Activated CD4-positive, alpha-beta T cell treated with anti-CD3 and anti-CD28 coated beads for 4 hours (primary cell): ENCODE measurements at places on chromosomes 2 and 18.
A peak's percentile ranks its signal among the peaks of the same experiment; 100 is the strongest.

DNA sequence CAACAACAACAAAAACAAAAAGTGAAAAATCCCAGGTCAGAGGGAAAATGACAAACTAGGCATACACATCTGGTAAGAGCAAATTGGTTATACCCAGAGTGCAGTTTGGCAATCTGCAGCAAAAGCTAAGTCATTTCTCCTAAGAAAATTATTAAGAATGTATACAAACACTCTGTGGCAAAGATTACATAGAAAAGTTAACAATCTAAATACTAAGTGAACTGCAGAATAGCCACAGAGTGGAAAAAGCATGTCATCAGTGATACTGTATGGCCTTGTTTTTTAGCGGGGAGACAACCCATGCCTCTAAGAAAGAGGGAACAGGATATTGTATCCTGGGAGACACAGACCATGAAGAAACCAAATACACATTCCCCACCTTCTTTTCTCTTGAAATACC is 136.0 kb upstream of the ITGB6 start:
- DNase-seq, result no peak

DNA sequence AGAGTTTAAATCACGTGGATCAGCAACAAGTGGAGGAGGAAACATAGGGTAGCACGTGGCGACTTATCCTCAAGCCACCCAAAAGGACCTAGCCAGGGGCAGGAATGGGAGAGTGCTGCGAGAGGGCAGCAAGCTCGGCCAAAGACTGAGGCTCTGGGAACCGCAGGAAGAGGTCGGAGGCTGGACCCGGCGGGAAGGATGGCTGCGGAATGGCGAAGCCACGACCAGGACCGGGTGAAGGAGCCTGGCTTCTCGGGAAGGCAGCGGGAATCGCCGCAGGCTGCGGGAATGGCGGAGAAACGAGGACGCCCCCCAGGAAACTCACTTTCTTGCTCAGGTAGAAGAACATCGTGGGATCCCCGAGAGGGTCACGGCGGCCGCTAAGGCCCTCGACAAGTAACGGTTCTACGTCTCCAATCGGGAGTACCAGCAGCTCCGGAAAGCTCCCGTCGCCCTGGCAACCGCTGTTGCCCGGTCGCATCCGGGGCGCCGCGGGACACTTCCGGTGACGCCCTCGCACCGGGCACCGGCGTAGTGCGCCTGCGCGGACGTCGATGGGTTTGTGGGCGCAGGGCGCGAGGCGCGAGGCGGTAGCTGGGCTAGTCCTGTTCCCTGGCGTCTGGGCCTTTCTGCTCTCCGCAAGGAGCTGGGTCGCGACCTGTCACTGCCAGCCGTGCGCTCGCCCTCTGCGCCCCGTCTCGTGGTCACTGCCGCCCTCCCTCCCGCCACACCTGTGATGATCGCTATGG is at the start of gene WDR35:
TSS of gene WDR35 (minus strand) at position 439 of the 749 bp plus-strand sequence. CDS start at position 349, 90 bp downstream.
- peak; percentile 89 for DNase-seq

GRCh38 chr2:209526561-209526960 is 102.7 kb downstream of the MAP2 start:
- DNase-seq, result no peak

GRCh38 chr18:36757081-36757480 is 71.7 kb downstream of the TPGS2 start:
- DNase-seq, result no peak

DNA sequence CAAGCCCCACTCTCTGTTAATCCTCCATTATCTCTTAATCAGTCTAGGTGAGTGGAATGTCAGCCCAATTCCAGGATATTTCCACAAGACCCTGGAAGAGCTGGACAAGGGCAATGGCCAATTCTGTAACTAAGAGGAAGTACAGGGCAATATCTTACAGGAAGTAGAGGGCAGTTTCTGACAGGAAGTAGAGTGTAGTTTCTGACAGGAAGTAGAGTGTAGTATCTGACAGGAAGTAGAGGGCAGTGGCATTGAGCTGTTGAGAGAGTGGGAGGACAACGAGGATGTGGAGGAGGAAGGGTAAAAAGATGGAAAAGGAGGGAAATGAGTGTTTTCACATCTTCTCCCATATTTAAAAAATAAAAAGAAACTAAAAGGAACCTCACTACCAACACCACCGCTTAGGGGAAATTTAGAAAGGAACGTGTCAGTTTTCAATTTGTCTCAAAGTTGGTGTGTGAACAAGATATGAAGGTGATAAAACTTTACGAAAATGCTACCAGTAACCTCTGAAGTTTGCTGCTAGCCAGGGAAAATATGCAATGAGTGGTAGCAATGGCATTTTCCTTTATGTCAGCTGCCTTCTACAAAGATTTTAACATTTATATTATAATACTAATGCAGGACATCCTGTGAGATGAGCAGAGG is 430.9 kb upstream of the HNRNPA3 start:
- DNase-seq, result no peak

GRCh38 chr2:47422560-47422959 is 19.6 kb downstream of the MSH2 start:
- DNase-seq, result no peak

DNA sequence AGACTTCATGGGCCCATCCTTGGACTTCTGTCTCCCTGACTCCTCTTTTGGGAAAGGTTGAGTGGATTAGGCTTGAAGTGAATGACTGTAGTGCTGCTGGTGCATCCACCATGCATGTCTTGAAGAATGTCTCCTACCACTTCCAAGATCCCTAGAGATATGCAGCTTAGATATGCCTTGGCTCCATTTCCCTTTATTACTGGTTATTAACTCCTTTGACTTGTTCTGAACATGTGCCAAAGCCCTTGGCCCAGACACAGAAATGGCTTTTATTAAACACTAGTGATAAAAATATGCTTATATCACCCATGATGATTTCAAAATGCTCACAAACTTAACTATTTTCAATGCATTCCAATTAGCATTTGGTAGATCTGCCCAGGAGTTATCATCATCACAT is 90.0 kb upstream of the SLC14A2 start:
- DNase-seq, result no peak

DNA sequence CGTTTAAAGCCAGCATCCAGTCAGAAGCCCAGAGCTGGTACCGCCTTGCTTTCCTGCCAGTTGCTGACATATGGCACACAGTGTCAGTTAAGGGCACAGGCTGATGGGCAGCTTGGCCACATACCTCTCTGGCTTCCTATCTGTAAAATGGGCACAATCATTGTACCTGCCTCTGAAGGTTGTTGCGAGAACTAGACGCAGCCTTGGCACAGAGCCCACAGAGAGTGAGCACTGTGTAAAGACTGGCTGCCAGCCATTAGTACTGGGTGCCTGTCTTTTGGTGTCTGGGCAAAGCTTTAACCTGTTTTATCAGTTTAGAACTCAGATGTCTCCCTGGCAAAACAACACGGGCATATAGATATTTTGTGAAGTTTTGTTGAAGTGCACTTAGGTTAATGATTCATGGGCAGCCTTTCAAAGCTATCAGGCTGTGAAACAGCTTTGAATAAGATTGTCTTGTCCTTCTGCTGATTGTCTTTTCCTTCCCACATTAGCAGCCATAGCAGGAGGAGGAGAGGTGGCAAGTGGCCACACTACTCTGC is 269.5 kb downstream of the NEDD4L start:
- DNase-seq, result no peak

GRCh38 chr18:42392416-42392815 is 437.4 kb downstream of the PIK3C3 start:
- DNase-seq, result no peak

DNA sequence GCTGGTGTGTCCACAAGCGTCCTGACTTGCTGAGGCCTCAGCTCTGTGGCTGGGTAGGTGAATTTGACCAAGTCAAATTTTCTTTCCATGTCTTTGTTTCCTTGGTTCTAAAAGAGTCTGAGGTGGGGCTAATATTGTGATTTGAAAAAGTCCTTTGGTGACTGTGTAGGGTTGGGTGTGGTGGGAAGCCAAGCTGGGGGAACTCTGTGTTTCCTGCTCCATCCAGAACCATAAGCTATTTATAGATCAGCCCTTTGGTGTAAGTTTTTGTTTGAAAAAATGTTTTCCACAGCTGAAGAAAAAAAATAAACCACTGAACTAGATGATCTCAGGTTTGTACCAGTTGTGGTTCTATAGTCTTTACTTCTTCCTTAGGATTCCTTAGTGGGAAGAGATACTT is 462.7 kb downstream of the TGIF1 start:
- DNase-seq, result no peak

DNA sequence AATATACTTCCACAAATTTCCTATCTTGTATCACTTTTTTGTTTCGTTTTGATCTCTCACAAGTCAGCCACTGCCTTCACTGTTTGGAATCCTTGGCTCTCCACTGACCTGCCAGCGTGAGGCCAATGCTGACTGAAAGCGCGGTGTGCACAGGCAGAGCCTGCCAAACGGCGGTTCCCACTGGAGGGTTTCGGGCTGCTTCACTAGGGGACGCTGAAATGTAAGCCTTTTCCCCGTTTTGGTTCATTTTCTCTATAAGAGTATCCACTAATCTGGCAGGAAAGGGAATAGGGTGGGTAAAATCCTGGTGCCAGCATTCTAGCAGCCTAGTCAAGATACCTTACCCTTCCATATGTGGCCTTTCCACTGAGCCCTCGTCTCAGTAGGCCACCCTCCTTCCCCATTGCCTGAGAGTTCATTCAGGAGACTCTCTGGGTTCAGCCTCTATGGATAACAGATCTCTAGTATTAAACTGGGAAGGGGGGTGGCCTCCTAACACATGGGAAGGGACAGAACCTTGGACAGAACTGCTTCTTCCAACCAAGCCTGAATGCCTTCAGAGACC is 91.5 kb downstream of the DYM start:
- no peak for DNase-seq

GRCh38 chr2:107001062-107001461 is 115.1 kb upstream of the ST6GAL2 start:
- DNase-seq, result no peak

DNA sequence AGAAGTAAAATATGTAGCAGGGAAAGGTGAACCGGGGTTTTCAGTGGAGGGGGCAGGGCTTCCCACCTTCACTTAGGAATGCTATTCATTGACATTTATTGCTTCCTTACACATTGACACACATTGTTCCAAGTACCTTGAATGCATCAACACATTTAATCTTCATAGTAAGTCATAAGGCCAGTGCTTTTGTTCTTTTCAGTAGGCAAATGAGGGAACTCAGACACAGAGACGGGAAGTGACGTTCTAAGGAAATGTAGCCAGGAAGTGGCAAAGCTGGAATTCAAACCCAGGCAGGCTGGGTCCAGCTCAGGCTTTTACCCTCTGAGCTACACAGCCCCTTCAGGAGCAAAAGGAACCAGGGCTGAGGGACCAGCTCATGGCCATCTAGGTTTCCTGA is 20.7 kb downstream of the BMP10 start:
- DNase-seq, result no peak

GRCh38 chr2:129117434-129117833 is 798.8 kb upstream of the HS6ST1 start:
- no peak for DNase-seq

DNA sequence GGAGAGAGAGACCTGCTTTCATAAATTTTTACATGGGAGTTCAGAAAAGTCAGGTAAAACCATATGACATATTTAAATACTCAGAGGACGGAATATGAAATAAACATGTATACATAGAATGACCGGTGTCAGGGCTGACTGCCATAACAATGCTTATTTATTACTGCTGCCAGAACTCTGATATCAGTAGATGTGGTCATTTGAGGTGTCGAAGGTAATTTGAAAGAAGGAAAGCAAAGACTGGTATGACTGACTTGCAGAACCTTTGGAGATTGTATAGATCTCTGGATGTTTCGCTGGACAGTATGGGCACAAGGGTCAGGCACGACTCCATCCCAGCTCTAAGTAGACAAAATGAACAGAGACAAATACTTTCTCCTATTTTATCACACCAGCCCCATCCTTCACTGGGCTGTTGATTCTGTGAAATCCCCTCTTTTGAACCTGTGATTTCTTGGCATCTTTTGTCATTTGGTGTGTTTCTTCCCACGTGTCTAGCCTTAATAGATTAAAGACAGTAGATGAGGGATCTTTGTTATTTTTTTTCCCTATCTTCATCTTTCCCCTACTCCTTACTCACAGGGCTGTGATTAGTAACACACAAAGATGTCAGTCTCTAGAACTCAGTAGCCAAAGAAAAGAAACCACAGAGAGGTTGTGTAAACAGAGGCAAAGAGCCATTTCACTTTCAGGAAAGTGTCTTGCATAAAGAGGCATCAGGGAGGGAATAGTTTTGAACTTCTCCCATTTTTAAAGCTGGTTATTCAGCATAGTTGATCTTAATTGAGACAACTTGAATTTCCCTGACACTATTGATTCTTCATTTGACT is 61.6 kb downstream of the ICOS start:
- no peak for DNase-seq

- DNase-seq, result no peak
Measured at GRCh38 chr18:9353596-9353995, 19.0 kb downstream of the TWSG1 start.

DNA sequence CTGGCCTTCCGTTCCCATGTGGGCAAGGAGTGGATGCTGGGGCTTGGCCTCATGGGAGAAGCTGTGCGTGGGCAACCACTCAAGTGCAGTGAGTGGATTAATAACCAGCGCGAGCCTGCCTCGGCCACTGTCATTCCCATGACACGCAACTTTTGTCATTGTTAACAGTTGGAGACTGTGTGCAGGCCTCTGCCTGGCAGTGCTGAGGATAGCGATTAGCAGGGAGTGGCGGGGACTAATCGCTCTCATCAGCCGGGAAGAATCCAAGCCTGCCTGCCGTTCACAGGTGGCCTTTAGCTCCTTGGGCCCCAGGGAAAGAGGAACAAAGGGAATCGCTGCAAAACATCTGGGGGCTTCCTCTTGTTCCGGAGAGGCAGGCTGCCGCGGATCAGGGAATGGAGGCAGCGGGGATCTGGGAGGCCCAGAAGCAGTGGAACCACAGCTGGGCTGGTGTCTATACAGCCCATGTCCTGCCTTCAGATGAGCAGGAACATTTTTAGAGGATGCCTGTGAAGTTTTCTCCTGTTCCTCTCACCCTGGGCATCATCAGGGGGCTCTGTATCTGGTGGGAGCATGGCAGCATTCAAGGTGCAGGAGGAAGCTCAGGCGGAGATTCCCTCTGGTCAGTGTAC is 53.8 kb downstream of the CTIF start:
- no peak for DNase-seq

DNA sequence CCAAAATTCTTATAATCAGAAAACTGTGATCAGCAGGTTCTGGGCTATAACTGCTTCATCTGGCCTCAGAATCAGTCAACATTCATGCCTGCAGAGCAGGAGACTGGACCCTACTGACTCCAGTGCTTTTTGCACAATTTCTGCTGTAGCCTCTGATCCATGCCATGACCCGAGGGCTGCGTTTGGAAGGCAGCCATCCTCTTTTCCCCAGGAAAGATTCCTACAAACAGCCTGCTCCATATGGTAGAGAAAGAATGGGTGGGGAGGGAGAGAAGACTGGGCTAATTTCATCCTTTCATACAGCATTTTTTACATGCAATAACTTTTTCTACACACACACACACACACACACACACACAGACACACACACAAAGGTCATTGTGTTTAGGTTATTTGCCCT is 133.0 kb upstream of the MMADHC start:
- no peak for DNase-seq

- no peak for DNase-seq
Measured at GRCh38 chr2:165706960-165707487, 87.0 kb downstream of the GALNT3 start.

- no peak for DNase-seq
Measured at GRCh38 chr2:52779446-52779845, 988.2 kb upstream of the CHAC2 start.
